ENCODE measurements at places on chromosomes 11 and 22.

DNA sequence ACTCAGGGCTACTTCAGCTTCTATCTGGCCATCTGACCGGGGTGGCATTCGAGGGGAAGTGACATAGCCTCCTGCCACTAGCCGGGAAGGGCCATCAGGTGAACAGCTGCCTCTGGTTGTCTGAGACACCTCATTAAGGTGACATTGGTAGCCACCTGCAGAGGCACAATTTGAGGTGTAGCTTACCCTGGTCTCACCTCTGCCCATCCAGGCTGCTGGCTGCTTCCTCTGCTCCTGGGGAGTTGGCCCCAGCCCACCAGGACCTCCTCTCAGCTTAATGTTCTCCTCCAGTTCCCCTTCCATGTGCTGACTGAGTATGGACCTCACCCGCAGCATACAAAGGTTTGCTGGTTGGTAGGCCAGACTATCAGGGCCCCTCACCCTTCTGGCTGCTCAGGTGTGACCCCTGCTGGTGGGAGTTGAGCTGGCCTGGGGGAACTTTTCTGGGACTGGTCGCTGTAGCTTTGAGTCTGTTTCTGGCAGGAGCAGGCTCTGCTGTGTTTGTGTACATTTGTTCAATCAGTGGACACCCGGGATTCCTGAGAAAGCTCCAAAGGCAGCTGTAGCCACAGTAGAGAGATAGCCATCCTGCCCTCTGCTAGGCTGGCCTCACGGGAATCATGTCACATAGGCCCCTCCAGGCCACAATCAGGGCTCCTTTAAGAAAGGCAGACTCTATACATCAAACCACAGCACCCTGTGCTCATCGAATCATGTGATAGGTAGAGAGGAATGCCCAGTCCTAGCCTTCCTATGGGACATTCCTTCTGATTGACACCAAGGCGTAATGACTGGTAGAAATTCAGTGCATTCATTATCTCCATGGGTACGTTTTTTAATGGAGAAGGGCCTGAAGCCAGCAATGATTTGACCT is 295.1 kb upstream of the PLET1 start:
- no peak for DNase-seq

GRCh38 chr11:18748766-18749365 is 22.9 kb upstream of the IGSF22 start:
- no peak for DNase-seq

DNA sequence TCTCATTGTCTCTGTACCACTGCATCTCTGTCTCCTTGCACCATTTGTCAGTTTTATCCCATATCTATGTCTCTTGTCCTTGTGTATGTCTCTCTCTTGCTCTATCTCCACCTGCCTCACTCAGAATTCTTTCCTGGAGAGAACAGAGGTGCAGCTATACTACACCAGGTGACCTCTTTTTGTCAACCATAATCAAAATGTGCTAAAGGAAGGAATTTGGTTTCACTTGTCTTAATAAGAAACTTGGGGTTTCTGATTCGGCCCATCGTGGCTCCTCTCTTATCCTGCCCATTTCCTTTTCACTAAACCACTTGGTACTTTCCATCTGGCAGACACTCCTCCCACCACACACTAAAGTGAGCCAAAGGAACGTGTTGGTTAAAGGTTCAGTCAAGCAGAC is 2.0 kb upstream of the C11orf42 start:
- no peak for DNase-seq

DNA sequence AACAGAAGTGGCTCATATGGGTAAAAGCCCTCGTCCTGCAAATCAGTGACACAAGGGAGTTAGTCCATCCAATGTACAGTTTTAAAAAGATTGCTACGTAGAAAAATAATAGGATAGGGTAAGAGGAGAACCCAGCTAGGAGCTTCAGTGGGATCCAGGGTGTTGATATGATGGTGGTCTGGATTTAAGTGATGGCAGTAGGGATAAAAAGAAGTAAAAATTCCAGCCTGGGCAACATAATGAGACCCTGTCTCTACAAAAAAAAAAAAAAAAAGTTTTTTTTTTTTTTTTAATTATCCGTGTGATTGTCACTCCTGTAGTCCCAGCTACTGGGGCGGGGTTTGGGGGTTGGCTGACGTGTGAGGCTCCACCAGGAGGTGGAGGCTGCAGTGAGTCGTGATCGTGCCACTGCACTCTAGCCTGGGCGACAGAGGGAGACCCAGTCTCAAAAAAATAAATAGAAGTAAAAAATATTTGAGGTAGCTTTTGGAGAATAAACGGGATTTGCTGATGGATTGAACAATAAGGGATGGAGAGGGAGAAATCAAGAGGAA is 7.0 kb upstream of the L3MBTL2 start:
- DNase-seq: no peak

DNA sequence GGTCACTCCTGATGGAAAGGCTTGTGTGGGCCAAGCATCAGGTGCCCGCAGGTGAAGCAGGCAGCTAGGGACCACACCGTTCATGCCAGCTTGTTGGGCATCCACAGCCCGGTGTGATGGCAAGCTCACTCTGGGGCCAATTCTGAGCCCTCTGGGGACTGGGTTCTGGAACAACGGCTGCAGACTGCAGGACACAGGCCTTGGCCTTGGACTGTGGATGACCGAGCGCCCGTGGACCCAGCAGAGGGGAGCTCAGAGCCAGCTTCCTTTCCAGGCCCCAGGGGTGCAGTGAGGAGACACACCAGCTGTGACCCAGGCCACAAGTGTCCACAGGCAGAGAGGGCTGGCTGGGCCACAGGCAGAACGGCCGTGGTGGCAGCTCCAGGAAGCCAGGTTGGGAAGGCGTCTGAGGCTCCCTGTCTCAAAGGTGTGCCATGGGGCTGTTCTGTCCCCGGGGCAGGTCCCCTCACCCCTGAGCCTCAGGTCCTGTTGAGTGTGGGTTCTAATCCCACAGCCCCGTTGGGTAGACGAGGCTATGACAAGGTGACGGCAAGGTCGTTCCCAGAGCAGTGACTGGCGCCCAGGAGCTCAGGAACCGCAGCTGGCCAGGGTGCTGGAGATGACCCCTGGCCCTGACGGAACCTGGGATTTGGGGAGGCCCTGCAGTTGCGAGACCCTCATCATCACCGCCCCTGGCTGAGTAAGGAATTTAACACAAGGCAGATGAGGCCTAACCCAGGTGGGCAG is 1079.4 kb downstream of the BRD1 start:
- no peak for DNase-seq

DNA sequence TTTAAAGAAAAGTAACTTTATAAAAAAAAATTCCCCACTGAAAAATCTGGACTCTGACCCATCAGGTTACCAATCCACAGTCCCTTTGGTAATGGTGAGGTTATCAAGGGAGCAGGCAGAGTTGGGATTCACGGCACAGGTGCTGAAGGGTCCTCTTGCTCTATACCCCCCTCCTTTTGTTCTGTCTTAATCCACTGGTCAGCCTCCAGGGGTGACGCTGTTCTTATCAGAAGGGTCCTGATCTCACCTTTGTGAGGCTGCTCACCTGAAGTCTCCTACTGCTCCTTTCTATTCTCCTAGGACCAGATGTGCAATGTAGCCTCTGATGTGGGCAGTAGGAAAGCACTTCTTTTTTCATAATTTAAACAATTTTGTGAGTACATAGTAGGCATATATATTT is 80.6 kb upstream of the E2F8 start:
- no peak for DNase-seq

DNA sequence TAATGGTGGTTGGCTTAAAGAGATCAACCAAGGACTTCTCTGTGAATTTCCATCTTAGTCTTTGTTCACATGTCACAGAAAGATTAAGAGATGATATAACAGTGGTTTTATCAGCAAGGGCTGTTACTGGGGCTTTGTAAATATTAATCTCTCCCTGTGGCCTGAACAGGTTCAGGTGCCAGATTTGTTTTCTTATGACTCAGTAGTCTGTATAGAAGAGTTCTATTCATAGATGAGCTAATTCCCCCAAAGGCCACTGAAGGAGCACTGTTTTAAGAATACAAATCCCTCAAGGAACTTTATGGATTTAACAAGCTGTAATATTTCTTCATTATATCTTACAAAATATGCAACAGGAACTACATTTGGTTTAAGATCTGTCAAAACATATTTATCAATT is 50.4 kb downstream of the TCP11L1 start:
- no peak for DNase-seq

Data from AG04449 (cell line).